ENCODE measurements at places on chromosomes 3 and 15.

- DNase-seq, result no peak
Measured at GRCh38 chr3:172701751-172702150, 9.1 kb downstream of the NCEH1 start.

DNA sequence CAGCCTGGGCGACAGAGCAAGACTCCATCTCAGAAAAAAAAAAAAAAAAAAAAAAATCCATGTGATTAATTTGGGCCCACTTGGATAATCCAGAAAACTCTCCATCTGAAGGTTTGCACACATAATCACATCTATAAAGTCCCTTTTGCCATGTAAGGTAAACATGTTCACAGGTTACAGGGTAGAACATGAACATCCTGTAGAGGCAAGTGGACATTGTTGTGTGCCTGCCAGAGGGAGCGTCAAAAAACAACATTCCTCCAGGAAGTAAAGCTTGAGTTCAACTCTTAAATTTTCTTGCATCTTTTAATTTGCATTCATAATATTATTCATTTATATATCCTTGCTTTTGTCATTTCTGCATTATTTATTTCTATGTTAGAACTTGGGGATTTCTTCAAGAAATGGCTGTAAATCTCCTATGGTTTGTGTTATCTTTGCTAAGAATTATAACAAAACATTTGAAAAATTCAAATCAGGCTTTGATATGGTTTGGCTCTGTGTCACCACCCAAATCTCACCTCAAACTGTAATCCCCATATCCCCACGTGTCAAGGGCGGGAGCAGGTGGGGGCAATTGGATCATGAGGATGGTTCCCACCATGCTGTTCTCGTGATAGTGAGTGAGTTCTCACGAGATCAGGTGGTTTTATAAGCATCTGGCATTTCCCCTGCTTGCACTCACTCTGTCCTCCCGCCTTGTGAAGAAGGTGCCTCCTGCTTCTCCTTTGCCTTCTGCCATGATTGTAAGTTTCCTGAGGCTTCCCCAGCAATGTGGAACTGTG, 11.3 kb upstream of the TTBK2 start:
- DNase-seq, result no peak

- no peak for DNase-seq
Measured at GRCh38 chr3:107738486-107739183, 215.9 kb downstream of the BBX start.

- DNase-seq, result no peak
Measured at GRCh38 chr3:176376531-176376930, 820.8 kb downstream of the TBL1XR1 start.

DNA sequence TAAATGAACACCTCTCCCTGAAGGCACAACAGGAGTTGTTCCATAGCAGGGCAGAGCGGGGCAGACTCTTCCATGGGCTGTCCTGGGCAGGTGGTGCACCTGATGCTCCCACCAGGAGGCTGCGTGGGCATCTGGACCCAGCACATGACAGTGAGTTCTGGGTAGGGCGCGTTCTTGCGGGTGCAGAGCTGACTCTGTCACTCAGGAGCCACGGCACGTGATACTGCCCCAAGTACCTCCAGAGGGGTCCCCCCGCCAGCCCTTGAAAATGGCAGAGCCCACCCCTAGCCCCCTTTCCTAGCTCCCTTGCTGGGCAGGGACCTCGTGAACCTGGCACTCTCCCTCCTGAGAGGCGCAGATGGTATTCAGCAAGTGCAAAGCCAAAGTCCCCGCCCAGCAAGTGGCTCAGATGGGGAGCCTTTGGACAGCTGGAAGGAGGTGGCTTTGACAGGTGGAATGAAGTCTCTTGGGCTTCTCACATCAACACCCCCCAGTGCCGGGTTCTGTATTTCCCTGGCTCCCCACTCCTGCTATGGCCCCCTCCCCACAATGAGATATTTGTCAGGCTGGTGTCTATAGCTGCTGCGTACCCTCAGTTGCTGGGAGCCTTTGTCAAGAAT, 172.1 kb downstream of the TBC1D2B start:
- no peak for DNase-seq

DNA sequence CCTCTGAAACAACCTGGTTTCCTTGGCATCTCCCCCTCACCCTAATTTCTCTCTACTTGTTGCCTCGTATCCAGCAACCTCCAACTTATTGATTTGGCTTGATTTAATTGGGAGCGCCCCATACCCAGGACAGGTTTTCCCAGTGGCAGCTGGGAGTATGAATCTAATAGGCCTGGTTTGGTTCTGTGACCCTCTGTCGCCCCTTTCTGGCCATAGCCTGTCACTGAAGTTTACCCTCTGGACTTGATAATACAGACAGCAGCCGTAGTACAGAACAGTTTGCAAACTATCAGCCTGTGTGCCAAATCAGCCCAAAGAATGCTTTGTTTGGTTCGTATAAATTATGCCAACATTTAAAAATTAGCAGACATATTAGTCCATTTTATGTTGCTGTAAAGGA, 525.1 kb upstream of the GOLIM4 start:
- DNase-seq, result no peak

- no peak for DNase-seq
Measured at GRCh38 chr3:169171739-169172138, 491.8 kb downstream of the MECOM start.

- no peak for DNase-seq
Measured at GRCh38 chr3:106491796-106492195, 623.0 kb upstream of the CBLB start.

DNA sequence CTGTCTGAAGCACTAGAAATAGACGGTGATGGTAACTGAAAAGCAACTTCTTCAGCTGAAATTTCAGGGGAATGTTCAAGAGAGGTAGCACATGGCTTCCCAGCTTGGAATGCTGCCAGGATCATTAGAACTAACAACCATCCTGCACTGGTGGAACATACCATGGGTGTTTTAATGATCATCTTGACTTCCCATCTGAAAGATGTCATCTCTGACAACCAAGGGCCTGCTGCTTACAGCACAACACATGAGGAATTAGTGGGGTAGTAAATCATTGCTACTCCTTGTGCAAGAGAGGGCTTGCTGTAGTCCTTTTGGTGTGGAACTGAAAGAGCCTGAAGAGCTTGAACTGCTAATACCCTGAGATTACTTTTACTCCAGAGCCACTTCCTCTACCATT, 853.7 kb downstream of the MCTP2 start:
- DNase-seq, result no peak

- DNase-seq, result no peak
Measured at GRCh38 chr3:130950641-130951040, 56.8 kb downstream of the ATP2C1 start.

- DNase-seq, result no peak
Measured at GRCh38 chr3:73520931-73521461, 103.7 kb downstream of the PDZRN3 start.

DNA sequence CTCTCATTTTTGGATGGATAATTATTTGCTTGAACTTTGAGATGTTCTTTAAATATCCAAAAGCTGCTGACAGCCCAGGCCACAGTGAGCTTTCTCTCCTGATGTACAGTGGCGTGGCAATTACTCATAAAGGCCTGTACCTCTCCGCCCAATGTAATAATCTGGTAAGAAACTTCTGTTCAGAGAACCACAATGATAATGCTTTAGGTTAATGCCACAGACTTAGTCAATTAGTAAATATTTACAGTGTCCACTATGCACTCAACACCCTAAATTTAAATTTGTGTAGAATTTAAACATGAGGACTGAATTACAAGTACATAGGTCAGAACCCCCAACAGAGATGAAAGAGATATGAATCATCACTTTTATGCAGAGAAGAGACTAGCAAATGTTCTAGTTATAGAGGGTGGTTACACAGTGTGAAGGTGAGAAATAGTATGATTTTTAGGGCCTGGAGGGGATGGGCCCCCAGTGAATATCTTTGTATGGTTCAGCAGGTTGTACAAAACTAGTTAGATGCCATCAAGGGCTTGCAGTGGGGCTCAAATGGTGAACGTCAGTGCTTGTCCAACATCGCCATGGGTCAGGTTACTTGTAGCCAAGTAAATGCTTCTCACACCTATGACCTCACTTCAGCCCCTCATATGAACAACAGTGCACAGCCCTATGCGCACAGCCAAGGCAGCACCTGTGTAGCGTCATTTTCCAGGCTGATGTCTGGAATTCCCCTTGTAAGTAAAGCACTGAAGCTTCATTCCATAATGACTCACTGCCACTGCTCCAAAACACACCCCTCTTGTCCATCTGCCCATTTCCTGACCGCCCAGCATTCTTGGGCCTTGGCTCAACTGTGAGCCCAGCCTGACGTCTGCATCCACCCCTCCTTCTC, 13.3 kb downstream of the ABHD2 start:
- DNase-seq, result no peak

GRCh38 chr15:67531379-67531914, 10.5 kb downstream of the C15orf61 start:
- no peak for DNase-seq

DNA sequence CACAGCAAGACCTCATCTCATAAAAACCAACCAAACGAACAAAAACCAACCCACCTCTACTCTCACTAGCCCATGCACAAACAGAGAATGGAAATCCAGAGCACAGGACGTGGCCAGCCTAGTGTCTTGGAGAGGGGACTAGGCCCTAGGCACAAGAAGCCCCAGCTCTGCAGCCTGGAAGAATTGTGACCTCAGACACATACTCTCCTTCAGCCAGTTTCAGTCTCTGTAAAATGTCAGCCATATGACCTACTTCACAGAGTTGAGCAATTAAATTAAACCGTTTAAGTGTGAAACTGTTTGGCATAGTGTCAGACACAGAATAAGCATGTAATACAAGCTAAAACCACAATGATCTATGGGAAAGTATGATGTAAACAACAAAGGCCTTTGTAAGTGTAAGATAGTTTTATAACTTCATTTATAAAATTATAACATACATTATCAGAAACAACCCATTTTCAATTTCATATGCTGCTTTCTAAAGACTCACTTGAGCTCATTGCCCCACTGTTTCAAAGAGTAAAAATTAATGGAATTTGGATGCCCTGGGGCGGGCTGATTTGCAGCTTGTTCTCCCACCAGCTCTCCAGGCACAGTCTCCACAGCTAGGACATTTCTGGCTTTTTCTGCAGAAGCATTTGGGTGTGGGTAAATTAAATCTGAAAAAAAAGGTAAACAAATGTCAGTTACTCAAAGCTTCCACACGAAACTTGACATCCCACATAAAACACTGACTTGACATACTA, 32.9 kb downstream of the TBC1D2B start:
- no peak for DNase-seq

DNA sequence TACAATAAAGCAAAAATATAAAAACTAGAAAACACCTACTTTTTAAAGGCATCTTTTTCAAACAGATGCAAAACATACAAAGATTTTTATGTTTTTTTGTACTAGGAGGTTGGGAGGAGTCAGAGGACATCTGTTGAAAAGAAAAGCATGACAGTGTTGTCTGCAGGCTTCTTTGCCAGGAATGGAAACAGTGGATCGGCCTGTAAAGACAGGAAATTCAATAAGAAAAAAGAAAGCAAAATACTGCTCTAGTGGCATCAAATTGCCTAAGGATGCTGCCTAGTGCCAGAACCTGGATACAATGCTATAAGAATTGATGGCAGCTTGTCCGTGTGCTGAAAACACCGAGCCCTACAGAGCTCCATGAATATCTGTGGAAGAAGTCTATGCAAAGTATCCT, 69.9 kb downstream of the TBC1D5 start:
- no peak for DNase-seq

DNA sequence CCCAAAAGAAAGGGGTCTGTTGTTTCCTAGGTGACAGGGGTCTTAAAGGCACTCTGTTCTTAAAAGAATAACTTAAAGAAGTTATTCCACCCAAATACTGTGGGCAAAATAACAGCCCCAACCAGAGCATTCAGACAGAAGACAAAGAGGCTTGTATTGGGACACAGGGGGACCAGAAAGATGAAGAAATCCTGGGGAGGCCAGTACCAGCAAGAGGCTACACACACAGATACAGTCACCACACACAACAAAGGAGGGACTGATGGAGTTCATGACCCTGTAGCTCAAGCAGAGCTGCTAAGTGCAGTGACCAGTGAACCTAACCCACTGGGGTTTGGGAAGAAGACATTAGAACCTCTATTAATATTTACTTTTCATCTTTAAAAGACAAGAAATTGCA, 59.0 kb downstream of the MTHFS start:
- no peak for DNase-seq

DNA sequence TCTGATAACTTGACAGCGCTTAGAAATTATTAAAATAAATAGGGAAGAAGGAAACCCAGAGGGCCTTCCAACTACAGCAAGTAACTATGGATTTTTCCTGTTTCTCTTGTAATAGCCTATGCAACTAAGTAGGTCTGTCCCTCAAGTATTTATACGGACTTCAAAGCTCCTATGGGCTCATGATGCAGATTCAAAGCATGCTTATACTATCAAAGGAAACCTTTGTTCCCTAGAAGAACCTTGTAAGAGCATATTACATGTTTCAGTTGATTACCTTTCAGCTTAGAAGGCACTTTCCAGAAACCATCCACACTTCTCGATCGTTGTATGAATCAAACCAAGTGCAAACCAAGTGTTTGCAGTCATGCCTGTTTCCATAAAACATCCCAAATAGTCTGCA, 158.8 kb downstream of the ALCAM start:
- DNase-seq, result no peak

- DNase-seq, result no peak
Measured at GRCh38 chr15:27949089-27949488, 150.0 kb downstream of the OCA2 start.

- no peak for DNase-seq
Measured at GRCh38 chr15:99452728-99453636, 112.8 kb upstream of the MEF2A start.

GRCh38 chr3:33173103-33173502, 45.5 kb downstream of the SUSD5 start:
- no peak for DNase-seq

- DNase-seq, result no peak
Measured at GRCh38 chr15:35717721-35718120, 171.8 kb upstream of the DPH6 start.

DNA sequence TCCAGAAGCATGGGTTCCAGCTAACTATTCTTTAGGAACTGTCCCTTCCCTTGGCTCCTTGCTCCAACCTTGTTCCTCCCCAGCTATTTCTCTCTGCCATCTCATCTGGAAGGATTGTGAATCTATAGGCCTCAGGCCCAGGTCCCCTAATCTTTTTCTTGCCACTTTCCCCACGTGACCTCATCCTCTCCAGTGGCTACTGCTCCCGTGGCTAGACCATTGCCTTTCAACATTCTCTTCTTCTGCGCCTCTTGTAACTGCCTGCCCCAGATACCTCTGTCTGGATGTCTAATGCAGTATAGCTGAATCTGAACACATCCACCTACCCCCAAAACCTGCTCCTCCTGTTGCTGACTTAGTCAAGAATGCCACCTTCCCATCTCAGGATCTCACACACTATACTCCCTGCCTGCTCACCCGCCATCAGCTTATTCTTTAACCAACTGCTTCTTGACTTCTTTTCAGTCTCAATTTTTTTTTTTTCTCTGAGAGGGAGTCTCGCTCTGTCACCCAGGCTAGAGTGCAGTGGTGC, 5.2 kb downstream of the GPX1 start:
- DNase-seq, result no peak

DNA sequence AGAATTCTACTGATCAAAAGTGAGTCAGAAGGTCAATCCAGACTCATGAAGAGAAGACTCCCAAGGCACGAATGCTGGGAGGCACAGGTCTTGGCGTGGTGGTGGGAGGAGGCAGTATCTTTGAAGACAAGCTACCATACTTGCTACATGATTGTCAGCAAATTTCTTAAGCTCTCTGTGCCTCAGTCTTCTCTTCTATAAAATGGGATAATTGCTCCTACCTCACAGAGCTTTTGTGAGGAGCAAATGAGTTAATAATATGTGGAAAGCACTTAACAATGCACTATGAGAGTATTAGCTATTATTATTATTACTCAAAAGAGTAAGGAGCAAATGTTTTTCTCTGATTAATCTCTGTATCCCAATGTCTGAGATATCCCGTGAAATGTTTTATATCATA, 36.2 kb downstream of the EHD4 start:
- DNase-seq, result no peak
